Stimulated activated CD4-positive, alpha-beta T cell treated with anti-CD3 and anti-CD28 coated beads, Interleukin-12 subunit alpha, Interleukin-12 subunit beta, amount 100 ng/mL, for 24 hours (primary cell): ENCODE measurements at places on chromosomes 2 and 18.
A peak's percentile ranks its signal among the peaks of the same experiment; 100 is the strongest.

GRCh38 chr2:20723543-20723942 is 56.6 kb downstream of the GDF7 start:
- DNase-seq: no peak

DNA sequence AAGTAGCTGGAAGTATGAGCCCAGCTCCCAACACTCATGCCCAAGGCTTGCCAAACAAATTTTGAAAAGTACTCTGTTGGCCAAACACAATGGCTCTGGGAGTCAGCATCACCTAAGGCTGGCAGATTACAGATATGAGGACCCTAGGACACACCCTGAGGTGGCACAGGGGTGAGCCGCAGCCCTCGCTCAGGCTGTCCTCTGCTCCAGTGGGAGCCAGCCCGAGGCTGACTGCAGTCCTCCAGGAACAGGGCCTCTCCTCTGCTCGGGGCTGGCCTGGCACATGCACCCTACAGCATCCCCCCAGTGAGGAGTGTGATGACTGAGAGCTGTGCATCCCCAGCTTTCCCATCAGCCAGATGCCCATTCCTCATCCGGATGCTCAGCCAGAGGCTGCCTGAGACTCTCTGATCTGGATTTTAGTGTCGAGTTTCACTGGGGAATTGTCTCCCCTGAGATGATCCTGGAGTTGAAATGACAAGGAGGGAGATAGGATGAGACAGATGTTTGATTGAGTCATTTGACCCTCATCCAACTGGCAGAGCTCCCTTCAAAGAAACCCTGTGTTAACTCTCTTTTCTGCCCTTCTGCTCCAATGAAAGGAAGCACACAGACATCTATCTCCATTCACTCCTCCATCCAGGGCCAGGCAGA is 269.3 kb upstream of the NCKAP5 start:
- no peak for DNase-seq

DNA sequence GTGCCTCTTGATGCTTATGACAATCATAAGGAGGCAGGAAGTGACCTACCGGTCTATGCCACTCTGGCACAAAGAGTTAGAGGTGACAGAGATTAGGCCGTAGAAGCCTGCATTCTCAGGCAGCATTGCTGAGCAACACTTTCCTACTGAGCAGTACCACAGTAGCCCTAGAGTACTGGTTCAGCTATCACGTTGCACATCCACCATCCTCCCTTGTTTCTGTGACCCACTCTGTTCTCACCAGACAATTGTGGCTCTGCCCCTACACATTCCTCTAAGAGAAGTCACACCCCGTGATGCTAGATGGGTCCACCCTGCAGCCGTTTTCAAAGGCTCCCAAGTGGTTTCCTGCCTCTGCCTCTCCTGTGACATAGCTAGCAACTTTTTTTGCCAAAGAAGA is 22.6 kb upstream of the SUCLG1 start:
- peak; percentile 4 for DNase-seq

DNA sequence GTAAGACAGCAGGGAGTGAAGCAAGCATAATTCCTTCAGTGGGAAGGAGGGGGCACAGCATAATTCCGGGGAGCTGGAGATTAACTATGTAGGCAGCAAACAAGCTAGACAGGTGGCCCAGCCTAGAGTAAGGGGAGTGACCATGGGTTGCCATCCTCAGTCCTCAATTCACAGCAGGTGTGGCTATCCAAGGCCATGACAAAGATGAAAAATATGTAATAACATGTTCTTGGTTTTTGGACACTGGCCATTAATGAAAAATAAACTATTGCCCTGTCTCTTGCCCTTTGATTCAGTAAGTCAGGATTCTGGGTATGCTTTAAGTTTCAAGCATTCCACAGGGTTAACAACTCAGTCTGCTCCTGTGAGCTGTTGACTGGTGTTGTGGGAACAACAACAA is 65.0 kb downstream of the CYP1B1 start:
- no peak for DNase-seq

DNA sequence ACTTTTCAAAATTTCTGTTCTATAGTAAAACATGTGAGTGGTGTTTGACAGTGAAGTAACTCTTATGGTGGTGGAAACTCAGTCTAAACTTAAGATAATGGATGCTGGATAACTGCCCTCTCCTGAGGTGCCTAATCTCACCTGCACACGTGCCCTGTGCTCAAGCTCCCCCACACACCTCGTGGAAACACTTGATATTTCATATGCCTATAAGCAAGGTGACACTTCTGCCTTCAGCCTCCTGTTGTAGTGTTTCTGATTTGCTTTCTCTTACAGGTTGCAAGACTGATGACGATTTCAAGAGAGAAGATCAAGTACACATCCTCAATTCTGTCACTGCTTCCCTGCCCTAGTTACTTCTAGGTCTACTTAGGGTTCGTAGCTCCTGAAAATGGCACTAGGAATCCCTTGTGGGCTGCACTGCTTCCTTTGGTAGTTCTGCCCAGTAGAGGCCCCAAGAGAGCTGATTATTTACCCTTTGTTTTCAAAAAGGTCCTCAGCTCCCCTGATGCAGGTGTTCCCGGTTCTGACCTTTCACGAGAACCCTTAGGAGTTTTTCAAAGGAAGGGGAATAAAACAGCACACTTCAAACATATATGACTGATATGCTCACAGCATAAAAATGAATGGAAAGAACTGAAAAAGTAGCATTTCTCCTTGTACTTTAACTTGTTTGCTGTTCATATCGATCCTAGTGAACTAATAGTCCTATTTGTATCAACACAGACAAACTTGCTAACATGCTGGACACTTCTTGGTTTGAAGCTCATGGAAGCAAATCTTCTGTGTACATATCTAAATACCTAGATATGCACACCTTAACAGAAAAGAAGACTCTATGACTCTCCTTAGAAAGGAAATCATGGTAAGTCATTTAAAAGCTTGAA is 6.7 kb downstream of the CAVIN2 start:
- DNase-seq: no peak

DNA sequence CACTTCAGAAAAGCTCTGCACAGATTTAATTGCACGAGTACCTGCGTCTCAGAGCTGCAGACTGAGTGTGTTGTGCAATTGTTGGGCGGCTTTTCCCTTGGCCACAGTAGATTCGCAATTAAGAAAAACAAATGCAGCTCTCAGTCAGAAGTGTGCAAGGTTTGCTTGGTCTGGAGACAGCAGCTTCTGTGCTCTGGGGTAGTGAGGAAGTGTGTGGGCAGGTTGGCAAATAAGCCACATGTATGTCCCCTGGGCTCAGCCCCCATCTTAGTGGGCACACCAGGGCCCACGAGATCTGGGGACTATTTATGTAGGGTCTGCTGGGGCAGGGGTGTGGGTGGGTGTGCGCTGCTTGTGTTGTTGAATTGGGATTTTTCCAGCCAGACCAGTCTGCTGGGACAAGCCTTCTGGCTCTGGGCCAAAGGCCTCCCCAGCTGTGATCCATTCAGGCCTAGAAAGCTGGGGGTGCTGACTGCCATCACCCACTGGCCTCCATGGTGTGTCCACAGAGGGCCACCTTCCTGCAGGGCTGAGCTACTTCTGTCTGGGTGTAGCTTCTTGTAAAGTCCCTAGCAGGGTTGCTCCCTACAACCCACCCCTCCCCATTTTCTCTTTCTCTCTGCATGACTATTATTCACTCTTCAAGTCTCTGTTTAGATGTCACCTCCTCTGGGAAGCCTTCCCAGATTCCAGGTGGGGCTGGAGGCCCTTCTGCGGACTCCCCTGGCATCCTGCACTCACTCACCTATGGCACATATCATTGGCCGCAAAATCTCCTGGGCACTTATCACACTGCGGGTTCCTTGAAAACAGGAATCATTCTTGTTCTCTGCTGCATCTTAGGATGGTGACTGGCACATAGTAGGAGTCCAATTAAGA is 67.8 kb downstream of the ODC1 start:
- no peak for DNase-seq

DNA sequence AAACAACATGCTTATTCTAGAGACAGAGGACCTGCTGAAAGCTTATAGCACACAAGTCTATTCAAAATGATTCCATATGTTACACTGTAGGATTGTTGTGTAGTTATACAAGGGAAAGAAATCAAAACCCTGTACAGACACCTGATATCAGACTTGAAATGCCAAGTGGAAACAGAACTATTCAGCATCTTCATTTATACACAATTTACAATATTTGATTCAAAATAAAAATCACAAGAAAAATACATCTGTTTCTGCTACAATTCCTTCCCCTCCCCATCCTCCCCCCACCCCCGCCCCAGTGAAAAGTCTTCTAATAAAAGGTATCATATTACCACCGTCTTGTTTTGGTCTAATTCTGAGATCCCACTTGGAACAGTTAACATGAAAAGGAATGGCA is 37.5 kb upstream of the NFU1 start:
- DNase-seq: no peak

- no peak for DNase-seq
Measured at GRCh38 chr2:235966932-235967757, 201.0 kb downstream of the GBX2 start.

- no peak for DNase-seq
Measured at GRCh38 chr2:230016844-230017243, 51.9 kb downstream of the SLC16A14 start.

DNA sequence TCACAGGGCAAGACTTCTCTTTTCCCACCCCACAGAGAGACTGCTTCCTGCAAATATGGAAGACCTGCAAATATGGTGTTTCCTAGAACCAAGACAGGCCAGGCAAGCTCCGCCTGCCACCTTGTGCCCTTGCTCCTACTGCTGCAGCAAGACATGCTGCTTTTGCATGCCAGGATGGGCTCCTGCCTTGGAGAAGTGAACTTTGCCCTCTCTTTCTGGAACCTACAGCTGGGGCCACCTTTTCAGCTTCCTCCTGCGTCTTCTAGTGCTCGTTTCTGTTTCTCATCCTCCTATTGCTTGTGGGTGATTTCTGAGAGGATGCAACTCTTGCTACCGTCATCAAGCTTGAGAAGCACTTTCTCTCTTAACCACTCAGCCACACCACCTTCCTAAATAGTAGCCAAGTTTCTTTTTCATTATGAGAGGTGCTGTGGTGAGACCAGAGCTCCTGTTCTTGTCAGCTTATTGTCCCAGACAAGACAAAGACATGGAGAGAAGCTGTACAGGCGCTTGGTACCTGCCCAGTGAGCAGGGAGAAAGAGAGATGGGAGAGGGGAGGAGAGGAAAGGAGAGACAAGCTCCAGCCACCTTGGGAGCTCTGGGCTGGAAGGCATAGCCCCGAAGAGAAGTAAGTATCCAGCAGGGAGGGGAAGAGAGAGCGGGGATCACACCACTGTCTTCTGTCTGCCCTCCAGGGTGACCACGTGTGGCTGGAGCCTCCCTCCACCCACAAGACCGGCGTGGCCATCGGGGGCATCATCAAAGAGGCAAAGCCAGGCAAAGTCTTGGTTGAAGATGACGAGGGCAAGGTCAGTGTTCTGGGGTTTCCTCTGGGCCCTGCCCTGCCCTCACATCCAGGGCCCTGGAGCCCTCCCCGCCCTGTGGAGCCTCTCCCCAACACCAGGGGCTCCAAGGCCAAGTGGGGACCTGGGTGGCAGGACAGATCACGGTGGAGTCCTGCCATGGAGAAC is 28.3 kb downstream of the MYO7B start:
- DNase-seq: no peak

DNA sequence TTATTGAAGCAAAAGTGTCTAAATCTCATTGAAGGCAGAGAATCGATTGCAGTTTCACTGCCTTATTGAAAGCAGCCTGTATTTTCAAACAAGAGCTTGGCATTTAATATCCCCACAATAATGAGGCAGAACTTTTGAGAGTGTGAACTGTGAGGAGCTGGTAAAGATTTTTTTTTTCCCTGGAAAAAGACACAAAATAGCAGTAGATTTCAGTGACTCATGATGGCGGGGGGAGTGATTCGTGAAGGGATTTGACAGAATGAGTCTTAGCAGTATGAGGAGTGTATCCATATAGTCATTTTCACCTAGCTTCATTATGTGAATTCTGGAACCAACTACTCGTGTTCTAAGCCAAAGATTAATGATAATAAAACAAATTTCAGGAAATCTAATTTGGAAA is 242.9 kb downstream of the ARL6IP6 start:
- no peak for DNase-seq

GRCh38 chr2:37652199-37652640 is 19.2 kb downstream of the CDC42EP3 start:
- no peak for DNase-seq

GRCh38 chr2:3651691-3652648 is 6.0 kb upstream of the ALLC start:
- peak; percentile 56 for DNase-seq

DNA sequence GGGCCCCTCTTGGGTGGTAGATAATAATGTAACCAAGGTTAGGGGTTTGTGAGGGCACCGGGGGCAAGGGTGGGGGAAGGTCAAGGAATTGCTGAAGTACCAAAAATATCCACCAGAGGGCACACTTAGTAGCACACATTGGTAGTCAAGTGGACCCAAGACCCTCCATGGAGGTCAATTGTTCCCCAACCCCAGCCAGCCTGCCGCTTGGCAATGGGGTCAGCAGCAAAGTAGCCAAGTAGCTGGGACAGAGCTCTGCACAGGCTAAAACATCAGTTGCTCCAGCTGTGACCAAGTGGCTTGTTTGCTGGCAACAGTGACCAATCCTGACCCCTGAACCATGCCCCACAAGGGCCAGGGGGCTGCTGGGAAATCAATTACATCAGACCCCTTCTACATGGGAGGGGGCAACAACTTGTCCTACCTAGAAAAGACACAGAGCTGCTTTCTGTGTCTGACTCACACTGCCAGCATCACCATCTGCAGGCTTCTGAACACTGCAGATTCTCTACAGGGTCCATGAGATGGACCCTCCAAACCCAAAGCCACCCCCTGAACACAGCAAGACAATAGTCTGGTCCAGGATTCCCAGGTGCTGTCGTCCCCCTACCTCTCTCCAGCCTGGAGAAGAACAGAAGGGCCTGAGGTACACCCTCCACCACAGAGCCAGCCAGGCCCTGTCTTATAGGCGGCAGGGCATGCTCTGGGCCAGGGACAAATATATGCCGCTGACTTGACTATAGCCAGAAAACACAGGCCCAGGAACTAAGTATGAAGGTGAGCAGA is 76.0 kb downstream of the EMX1 start:
- peak; percentile 8 for DNase-seq

DNA sequence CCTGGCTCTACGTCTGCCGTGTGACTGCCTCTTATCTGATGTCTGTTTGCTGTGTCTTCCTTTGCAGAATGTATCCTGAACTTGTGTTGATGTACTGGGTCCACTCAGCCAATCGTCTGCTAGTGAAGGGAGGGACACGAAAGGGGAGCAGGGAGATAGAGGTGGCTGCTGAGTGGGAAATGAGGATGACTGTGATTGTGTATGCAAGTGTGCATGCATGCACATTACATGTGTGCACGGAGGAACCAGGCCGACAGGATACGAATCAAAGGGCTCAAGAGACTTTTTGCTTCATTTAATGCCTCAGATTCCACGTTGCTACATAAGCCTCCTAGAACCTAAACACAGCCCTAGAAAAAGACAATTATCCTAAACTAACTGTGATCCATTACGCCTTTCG is 111.2 kb downstream of the TFCP2L1 start:
- no peak for DNase-seq

- no peak for DNase-seq
Measured at GRCh38 chr2:28801726-28802125, 8.9 kb upstream of the SPDYA start.

DNA sequence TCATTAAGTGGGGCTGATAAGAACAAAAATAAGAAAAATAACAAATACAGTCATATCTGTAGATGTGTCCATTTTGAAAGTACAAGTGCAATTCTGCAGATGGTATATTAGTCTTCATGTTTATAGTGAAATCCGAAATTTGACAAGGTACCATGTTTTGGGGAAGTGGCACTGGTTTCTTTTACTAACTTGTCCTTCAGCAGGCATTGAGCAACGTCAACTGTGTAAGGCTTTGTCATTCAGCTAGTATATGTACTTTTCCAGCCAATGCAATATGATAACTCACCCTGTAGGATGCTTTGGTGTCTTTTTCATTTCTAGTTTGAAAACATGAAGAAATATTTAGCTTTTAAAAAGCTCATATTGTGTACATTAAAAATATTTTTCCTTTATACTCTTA is 139.9 kb downstream of the MCFD2 start:
- DNase-seq: no peak
